ENCODE measurements at places on chromosomes 5 and 9. TPM values are rescaled to one million over a fixed set of nuclear protein-coding genes. Genes with fewer than 3 reads are reported as not detected.

The CARD6 gene
- 2.8 TPM for total RNA-seq

DNA sequence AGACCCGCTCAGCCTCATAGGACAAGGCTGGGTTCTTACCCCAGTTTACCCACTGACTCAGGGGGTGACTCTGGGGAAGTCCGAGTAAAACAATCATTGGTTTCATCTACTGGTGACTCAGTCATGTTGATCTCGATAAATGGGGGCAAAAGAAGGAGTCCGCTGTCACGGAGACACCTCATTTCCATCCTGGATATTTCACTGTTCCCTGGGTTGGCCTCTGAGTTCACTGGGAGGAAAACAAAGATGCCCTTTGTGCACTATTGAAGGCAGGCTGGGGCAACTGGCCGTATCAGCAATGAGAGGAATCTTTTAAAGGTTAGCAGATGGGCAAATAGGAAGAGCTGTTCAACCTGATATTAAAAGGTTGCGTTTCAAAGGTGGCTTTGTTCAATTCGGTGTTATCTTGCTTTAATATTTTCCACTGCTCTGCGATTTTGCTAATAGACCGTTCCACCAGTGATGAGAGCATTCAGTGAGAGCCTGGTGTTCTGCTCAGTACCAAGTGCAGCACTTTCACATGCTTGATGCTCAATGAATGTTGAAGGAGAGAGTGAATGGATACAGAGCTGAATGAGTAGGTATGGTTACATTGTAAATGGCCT lies 110.2 kb upstream of the EGFLAM start:
- DNase-seq, result no peak

DNA sequence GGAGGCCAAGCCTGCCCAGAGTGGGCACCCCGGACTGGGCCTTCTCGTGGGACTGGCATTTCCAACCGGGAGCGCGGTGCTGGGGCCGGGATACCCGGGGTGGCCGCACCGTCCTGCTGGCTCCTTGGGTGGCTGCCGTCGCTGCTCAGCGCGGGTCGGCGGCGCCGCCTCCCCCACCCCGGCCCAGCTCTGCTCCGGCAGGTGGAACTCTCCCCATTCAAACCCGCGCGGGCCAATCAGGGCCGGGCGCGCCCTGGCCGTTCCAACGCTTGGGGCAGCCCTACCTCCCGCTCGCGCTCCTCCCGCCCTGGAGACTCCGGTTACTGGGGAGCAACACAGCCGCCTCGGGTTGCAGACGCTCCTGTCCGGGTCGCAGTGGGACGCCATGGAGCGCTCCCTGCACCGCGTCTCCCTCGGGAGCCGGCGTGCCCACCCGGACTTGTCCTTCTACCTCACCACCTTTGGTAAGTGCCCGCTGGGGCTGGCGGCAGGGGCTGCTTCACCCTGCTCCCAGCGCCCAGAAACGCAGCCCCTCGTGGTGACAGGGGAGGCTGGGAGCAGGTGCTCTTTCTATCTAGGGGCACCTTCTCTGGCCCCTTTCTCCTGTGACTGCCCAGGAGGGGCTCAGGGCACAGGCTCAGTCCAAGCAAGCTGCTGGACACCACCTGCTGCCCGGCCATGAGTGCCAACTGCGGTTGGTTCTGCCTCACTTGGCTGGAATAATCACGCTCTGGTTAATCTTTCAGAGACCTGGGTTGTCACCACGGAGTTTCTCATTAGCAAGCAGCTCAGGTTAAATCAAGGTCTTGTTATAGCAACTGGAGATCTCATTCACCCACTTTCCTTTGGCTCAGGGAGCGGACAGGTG lies at the start of gene RGS3:
Gene RGS3, plus strand, starts transcription at position 310 of the 868 bp plus-strand sequence. Its CDS starts 76 bp downstream, at position 386.
- DNase-seq, result no peak

The TMOD1 gene
- total RNA-seq, result 1.5 TPM
